ENCODE measurements at places on chromosomes 12 and 14. TPM values are rescaled to one million over a fixed set of nuclear protein-coding genes. Genes with fewer than 3 reads are reported as not detected.

AQP5 gene
- total RNA-seq = 0.72 TPM

ANKRD33 gene
- total RNA-seq = 0.21 TPM

SSPN gene
- 23.4 TPM for total RNA-seq

ACTR10 gene
- total RNA-seq = 34.9 TPM

C14orf132 gene
- 23.0 TPM for total RNA-seq

VAMP1 gene
- 11.2 TPM for total RNA-seq

LMO3 gene
- 0.51 TPM for total RNA-seq

RNU4-1 gene
- 1,565 TPM for total RNA-seq

NGB gene
- total RNA-seq = not detected

ARHGEF25 gene
- total RNA-seq = 10.5 TPM

THAP2 gene
- total RNA-seq = 3.7 TPM

LRRC43 gene
- 1.5 TPM for total RNA-seq

STAC3 gene
- 0.87 TPM for total RNA-seq

MAP3K9 gene
- total RNA-seq = 12.1 TPM

ADGRD1 gene
- 0.21 TPM for total RNA-seq

PTPN21 gene
- total RNA-seq = 15.0 TPM

ZBTB42 gene
- 16.5 TPM for total RNA-seq

PLEK2 gene
- total RNA-seq = 9.1 TPM

HOXC6 gene
- 52.2 TPM for total RNA-seq

SAMD15 gene
- total RNA-seq = 1.4 TPM

KLRF2 gene
- not detected for total RNA-seq

IFI27 gene
- total RNA-seq = 2.3 TPM

ASIC1 gene
- 13.5 TPM for total RNA-seq

GSG1 gene
- not detected for total RNA-seq

GPR137C gene
- 2.7 TPM for total RNA-seq

NELL2 gene
- total RNA-seq = 0.28 TPM

TSHR gene
- total RNA-seq = not detected

PSMA3 gene
- total RNA-seq = 159 TPM

DIO3 gene
- total RNA-seq = 4.4 TPM

OR6C68 gene
- not detected for total RNA-seq

DRAM1 gene
- 19.2 TPM for total RNA-seq

DYRK2 gene
- 9.9 TPM for total RNA-seq

PIWIL1 gene
- not detected for total RNA-seq

SDR9C7 gene
- total RNA-seq = not detected

RAB3IP gene
- 22.9 TPM for total RNA-seq

PAPLN gene
- 22.2 TPM for total RNA-seq

MIP gene
- not detected for total RNA-seq
